Stimulated activated CD4-positive, alpha-beta T cell treated with anti-CD3 and anti-CD28 coated beads, Interleukin-12 subunit alpha, Interleukin-12 subunit beta, amount 100 ng/mL, for 24 hours (primary cell): ENCODE measurements at places on chromosomes 4 and X.
A peak's percentile ranks its signal among the peaks of the same experiment; 100 is the strongest.

DNA sequence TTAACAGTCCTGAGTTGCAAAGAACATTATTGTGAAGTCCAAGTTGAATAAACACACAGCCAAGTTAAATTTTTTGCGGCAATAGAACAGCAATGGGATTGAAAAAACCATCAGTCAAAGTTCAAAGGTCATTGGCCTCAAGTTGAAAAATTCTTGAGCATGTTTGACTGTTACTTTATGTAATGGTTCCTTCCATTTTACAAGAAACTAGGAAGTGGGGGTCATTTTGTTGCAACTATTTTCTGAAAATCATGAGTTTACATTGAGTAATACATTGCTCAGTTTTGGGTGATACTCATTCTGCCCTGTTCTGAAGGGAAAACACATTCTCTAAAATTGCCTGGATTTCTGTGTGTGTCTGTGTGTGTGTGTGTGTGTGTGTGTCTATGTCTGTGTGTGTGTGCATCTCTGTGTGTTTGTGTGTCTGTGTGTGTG, 5.2 kb upstream of the IRF2 start:
- DNase-seq = no peak

- no peak for DNase-seq
These were observed 123.8 kb downstream of the LUZP4 start for GRCh38 chrX:115413246-115413878.

GRCh38 chrX:31291131-31291530, 219.3 kb upstream of the FTHL17 start:
- no peak for DNase-seq

DNA sequence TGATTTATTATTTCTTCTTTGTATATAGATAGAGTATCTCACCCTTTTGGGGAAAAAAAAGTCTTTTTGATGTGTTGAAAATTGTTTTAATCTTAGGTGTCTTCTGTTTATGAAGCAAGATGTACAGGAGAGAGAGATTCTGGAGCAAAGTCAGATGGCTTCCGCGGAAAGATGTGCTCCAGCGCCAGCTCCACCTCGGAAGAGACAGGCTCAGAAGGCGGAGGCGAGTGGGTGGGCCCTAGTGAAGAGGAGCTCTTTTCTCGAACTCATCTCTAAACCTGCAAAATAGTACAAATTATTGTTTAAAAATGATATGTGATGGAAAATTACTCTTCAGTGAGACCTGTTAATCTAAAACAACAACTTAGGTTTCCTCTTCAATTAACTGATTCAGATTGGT, 28.9 kb upstream of the TBC1D14 start:
- DNase-seq = no peak

DNA sequence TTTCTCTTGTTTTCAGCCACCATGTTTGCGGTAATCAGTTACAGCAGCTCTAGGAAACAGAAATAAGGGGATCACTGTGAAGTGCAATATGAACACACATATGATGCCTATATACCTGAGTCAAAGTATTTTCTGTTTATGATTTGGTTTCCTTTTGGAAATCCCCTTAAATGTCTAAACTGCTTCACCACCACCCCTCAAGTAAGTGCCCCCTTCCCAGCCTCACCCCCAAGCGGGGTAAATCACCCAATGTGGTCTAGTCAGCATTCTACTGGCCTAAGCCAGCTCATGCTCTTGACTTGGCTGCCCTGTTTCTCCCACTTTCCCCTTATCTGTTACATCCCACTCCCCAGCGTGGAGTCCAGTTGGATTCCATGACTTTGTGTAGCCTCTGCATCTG, 176.5 kb downstream of the QDPR start:
- no peak for DNase-seq

DNA sequence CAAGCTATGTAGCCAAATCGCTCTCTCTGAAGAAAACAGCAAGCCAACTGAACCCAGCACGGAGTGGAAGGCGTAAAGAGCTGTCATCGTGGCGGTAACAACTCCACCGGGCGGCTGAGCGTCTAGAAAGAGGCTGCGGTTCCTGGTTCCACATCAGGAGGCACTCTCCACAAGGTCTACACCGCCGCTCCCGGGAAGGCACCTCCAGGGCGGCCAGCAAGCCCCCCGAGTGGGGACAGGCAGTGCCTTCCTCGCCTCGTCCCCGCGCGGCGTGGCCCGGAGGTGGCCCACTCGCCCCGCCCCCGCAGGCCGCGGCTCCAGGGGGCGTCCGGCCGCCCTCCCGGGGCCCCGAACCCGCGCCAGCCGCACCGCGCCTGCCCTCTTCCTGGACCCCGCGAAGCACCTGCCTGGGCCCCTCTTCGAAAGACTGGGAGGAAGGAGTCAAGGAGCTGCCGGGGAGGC, 755 bp downstream of the KLHL8 start:
- peak; percentile 23 for DNase-seq
